ENCODE measurements at places on chromosomes 3 and 15. TPM values are rescaled to one million over a fixed set of nuclear protein-coding genes. Genes with fewer than 3 reads are reported as not detected.

DNA sequence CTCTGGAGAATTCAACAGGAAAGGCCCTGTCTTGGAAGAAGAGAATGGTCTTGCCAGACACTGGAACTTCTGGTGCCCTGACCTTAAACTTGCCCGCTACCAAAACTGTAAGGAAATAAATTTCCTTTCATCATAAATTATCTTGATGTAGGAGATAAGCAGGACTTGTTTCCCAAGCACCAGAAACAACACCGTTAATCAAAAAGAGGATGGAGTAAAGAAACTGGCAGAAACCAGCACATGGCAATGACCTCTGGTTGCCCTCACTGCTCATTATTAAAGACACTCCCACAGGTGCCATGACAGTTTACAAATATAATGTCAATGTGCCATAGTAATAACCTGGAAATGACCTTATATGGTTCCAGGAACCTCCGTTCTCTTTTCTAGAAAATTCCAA is 426.1 kb downstream of the EDEM1 start:
- DNase-seq: no peak

PCSK6 gene
- 21.3 TPM for total RNA-seq

- DNase-seq: no peak
Observed at GRCh38 chr15:99213187-99213811, 36.1 kb downstream of the TTC23 start.

GRCh38 chr3:70889162-70890019 is 577.0 kb upstream of the MDFIC2 start:
- DNase-seq: no peak

DNA sequence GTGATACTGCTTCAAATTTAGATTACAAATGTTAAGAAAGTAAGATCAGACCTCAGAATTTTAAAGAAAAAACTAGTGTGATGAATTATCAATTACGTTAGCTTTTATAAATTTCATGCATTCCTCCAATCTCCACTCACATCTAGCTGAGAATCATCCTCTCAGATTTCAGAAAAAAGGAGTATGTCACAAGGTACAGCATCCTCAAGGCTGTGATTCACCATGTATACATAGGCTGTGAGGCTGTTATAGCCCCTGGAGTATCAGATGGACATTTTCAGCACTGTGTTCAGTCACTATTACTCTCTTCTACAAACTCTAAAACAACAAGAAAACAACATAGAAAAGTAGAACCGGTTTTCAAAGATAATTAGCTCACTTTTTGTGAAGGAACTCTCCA is 214.4 kb downstream of the PCCB start:
- no peak for DNase-seq

POU1F1 gene
- total RNA-seq: not detected

- no peak for DNase-seq
Observed at GRCh38 chr3:49300595-49300994, 23.6 kb upstream of the C3orf62 start.

PLCH1 gene
- total RNA-seq: 4.2 TPM

VWA5B2 gene
- 2.6 TPM for total RNA-seq

DNA sequence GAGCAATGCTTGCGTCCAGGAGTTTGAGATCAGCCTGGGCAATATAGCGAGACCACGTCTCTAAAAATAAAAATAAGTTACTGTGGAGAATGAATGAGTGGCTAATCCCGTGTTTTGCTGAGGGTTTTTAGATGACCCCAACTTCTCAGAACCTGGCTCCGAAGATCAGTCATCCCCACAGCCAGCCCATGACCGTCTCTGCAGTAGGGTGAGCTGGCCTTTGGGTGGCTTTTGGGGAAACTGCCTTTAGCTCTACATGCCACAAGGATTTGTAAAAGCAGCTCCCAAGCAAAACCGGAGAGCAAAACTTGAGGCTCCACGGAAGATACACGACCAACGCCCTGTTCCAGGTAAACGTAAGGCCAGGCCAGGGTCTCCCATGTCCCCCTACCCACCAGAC is 39.2 kb upstream of the TFRC start:
- peak; percentile 4 for DNase-seq

DNA sequence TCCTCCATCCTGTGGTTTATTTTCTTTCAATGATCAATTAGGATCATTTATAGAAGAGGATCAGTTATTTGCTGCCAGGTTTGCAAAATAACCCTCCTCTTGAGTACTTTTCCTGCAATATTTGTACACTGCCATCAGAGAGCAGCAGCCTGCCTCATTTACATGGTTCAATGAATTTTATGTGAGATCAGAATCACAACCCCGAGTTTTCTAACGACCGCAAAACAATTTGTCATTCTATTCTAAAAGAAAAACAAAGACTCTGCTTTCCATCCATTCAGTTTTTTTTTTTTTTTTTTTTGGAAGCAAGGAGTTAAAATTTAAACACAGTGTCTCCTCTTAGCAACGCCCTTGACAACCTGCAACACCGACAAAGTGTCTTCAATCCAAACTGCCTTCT is 146.9 kb downstream of the RAB11A start:
- DNase-seq: no peak

- no peak for DNase-seq
Observed at GRCh38 chr3:34889641-34890040, 749.7 kb upstream of the ARPP21 start.

SLC24A1 gene
- total RNA-seq: 10.3 TPM

- no peak for DNase-seq
Observed at GRCh38 chr3:194579091-194579606, 54.1 kb downstream of the TMEM44 start.

GHSR gene
- not detected for total RNA-seq

DNA sequence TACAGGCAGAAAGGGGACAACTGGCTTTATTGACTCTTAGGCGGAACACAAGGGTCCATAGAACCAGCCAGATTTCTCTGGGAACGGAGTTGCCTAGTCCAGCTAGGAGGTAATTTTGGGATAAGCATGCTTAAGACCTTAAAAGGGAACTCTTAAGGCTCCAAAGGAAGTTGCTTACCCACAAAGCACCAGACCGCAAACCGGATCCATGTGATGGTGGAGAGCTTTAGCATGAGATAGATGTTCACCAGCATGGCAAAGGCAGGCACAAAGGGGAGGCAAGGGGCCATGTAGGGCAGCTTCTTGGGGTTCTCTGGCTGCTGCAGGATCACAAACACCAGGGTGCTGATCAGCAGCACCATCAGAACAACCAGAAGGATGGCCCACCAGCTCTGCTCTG is 61.4 kb downstream of the CLDN11 start:
- no peak for DNase-seq

GOLGA8G gene
- total RNA-seq: not detected

GRCh38 chr3:4866866-4867265 is 112.4 kb upstream of the BHLHE40 start:
- peak; percentile 42 for DNase-seq

DNA sequence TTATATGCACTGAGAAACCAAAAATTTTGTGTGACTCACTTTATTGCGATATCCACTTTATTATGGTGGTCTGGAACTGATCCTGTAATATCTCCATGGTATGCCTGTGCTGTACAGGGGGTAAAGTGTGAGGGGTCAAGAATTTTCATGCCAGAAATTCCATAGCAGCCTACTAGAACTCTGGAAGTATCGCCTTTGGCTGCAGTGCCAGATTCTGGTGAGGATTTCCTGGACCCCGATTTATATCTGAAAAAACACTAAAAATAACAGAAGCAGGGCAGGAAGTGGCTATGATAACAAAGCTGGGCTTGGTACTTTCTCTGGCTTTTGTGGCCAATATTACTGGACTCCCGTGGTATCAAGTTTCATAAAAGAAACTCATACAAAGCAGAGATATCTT is 36.4 kb downstream of the CCDC80 start:
- DNase-seq: no peak

LRRC31 gene
- 42.6 TPM for total RNA-seq

- DNase-seq: no peak
Observed at GRCh38 chr3:15298504-15298903, 33.9 kb downstream of the SH3BP5 start.

GRCh38 chr3:18562364-18563154 is 137.4 kb upstream of the SATB1 start:
- DNase-seq: no peak

DNA sequence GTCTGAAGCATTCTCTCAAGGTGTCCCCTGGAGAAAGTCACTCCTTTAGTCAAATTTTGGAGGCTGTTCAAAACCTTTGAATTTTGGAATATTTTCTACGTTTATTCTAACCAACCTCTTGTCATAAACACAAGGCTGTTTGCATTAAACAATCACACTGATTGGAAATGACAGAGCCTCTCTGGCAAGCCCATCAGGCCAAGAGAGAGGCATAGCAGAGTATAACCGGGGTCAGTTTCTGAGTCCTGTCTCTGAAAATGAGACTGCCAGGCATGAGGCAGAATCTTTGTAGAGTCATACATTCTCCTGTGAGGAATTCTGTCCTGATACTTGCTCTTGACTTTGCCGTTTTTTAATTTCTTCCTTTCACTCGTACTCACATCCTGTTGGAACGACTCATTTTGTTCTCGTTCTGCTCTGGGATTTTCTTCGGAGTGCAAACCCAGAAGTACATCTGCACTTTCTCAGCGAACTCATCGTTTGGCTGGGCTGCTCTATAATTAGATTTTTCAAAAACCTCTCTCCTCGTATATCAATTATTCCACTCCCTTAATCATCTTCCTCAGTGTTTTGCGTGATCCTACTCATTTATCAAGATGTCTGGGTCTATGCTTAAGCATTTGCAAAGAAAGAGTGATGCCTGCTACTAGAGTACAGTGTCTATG is 114.2 kb downstream of the AGBL1 start:
- no peak for DNase-seq

DNA sequence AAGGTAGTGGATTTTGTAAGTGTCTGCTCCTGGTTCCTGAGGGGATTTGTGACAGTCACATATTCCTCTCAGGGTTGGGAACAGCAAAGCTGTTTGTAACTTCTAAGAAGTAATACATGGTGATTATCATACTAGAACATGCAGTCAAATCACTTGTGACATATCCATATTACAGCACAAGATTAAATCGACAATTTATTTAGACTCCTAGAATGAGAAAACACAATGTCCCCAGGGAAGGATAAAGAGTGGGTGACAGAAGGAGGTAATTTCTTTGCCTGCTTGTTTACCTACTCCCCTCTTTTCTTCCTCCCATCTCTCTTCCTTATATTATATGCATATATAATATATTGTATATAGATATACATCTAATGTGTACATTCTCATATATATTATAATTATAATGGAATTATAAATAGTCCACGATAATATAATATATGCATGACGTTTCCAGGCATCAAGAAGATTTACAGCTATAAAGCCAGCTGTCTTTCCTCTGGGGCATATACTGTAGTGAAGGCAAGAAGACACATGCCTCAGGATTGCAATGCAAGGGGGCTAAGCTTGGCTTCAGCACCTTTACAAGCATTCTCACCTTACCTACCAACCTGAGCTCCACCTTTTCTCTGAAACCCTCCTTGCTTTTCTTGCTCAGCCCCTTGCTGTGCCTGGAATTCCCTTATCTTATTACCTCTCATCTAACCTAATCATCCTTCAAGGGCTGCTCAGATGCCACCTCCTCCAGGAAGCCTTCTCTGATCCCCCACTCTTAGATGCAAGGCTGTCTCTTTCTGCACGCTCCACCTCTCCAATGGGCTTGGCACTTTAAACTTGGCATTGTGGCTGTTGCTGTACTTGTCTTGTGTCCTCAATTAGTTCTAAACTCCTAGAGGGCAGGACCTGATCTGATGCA is 73.1 kb upstream of the PIAS1 start:
- no peak for DNase-seq

IL20RB gene
- total RNA-seq: 1.7 TPM

GRCh38 chr3:77191640-77192039 is 151.7 kb downstream of the ROBO2 start:
- DNase-seq: no peak

TRA2B gene
- total RNA-seq: 77.0 TPM

DNA sequence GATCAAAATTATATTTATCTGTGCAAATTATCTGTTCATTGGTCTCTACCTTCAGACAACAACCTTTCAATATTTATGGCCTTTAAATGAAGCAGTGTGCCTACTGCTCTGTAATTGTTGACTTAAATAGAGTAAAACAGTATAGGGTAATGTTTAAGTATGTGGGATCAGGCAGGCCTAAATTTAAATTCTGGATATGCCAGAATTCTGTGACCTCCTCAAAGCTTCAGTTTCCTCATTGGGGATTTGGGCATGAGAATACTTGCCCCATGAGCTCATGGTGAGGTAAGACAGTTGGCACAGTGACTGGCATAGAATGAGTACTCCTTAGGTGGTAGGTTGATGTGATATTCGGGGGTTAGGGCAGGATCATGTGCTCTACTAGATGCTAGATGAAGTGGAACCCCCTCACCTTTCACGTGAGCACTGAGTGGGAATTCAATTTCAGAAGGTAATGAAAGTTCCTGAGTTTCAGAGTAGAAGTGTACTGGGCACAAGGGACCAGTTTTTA is 14.9 kb downstream of the ARL8B start:
- no peak for DNase-seq

DNA sequence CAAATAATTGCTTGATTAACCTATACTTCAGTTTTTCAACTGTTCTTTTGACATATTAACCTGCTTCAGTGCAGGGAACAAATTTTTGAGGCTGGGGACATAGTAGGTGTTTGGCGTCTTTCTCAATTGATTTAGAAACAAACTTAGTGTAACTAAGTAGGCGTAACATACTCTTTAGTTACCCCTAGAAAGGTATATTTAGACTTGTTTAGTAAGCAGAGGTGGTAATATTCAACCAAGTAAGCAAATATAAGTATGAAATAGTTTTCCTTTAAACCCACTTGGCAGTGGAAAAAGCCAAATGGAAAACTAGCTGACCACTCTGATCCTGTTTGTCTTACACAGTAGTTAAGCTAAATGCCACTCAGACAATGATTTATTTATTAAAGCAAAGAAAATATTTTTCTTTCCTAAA is 113.2 kb downstream of the MBNL1 start:
- no peak for DNase-seq

DNA sequence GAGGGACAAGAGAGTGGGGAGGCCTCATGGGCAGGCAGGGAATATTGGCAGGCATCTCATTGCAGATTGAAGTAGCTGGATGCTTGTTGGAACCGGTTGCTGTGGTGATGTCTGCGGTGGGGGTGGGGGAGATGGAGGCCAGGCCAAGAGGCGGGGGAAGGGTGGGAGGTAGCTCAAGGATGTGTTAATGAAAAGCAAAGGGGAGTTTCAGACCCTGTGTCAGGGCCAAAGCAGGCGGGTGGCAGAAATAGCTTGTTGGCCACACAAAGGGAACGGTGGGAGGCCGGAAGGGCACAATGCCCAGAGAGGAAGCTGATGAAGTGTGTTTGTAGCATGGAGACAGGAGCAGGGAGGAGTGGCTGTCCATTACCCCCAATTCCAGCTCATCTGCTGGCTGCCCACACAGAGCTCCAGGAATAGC is 28.0 kb downstream of the CCDC33 start:
- DNase-seq: no peak

GRCh38 chr15:25456196-25456595 is 17.4 kb upstream of the UBE3A start:
- DNase-seq: no peak

DNA sequence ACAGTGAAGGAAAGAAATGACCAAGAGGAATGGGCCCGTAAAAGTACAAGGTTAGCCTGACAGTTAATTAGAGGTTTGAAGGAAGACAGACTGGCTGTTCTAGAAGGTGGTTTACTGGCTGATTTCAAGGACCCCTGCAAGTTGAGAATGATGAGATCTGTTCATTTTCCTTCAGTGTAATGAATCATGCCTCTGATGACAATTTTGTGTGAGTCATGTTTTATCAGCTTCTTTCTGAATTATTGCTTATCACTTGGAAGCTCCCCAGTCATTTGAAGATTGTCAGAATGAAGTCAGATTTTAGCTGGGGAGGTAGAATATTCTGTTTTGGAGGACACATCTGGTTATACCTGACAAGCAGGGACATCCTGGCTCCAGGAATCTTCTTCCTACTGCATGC is 50.6 kb downstream of the DRD3 start:
- no peak for DNase-seq
